ENCODE measurements at places on chromosomes 16 and 17.

DNA sequence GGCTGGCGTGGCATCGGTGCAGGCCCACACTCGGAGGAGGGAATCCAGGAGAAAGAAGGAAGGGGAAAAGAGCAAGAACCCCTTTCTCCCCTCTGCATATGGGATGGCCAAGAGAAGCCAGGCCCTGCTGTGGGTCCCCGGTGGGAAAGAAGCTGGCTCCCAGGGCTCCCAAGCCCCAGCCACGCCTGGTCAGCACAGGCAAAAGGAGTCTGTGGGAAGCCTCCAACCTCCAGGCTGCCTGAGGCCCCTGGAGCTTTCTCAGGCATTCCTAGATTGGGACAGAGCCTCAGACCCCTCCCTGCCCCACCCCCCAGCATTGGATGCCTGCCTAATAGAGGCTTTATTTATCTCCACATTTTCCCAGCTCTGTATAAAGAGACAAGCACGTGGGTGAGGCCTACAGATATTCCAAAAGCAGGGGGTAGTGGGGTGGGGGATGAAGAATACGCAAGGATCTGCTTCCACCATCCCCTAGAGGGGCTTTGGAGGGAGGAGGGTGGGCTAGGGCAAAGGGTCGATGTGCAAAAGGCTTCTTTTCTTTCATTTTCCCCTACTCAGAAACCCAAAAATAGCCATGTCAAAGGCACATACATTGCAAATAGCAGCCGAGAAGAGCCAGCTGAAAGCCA lies 56.4 kb downstream of the MPRIP start:
- DNase-seq = no peak

GRCh38 chr17:41773190-41773588 lies 13.3 kb downstream of the JUP start:
- no peak for DNase-seq

- no peak for DNase-seq
These were observed 209.9 kb downstream of the PRKCB start for GRCh38 chr16:24045641-24046040.

DNA sequence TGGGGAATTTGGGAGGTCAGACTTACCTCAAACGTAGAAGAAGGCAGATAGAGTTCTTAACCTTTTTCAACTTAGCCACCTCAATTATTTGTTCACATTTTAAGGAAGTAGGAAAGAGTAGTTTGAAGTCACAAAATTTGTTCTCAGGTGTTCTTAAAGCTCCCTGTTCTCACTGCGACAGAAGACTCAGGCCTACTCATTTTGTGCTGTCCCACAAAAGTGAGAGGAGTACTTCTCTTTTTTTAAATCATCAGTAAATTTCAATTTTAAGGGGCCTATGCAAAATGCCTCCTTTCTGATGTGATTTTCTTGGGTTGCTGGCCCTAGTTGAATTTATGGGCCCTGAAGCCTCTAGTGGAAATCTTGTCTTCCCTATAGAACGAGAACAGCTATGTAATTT lies 133.4 kb downstream of the MAP2K6 start:
- no peak for DNase-seq

DNA sequence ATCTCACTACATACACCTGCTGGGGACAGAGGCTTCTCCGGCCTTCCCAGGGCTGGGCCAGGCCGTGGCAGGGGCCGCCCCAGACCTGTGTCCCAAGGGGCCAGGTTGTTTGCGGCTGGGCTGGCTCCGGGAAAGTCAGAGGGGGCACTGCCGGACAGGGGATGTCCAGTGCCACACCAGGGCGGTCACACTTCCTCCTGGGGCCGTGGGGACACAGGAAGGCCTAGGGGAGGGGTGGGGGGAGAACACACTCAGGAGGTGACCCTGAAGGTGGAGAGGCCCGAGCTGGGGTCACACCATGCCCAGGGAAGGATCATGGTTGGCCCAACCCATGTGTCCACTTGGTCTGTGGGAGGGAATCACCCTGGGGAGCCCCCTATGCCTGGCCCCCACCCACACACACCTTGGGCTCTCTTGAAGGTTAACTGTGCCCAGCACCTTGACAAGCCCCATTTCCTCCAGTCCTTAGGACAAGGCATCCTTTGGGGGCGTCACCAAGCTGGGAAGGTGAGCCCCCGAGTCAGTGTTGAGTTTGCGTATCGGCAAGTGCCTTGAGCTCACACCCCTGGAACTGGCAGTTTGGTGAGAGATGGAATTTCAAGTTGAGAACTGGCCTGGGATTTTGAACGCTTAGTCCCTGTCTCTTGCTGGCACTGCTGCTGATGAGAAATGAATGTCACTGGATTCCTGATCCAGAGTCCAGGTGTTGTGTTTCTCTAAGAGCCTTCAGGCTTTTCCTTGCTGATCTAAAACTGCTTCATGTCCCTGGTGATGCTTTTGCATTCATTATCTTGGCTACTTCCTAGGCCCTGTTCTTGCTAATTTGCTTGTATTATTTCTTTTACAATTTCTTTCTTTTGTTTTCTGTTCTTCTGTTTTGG lies 7.7 kb upstream of the ACTG1 start:
- DNase-seq = no peak

- DNase-seq = no peak
These were observed 23.2 kb downstream of the MXRA7 start for GRCh38 chr17:76687298-76688164.

DNA sequence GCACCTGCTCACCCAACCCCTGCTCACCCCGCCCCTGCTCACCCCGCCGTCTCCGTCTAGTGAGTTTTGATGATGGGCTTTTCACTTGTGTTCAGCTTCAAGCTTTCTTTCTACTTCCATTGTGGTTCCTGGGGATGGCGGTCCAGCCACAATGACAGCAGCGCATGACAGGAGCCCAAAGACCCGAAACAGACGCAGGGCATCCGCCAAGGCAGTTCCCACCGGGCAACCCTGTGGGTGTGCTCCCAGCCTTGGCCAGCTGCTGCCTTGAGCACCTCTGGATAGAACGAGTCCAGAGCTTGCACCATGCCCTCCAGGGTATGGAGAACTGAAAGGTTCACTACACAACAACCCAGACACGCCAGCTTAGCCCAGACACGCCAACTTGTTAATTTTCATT lies 92.9 kb upstream of the CHMP6 start:
- no peak for DNase-seq

GRCh38 chr17:4901648-4902344 lies 1.1 kb downstream of the CHRNE start:
- no peak for DNase-seq
